AG08395 (cell line): ENCODE measurements at places on chromosomes 4 and X.

- no peak for DNase-seq
Measured at GRCh38 chrX:25079020-25079419, 63.3 kb upstream of the ARX start.

DNA sequence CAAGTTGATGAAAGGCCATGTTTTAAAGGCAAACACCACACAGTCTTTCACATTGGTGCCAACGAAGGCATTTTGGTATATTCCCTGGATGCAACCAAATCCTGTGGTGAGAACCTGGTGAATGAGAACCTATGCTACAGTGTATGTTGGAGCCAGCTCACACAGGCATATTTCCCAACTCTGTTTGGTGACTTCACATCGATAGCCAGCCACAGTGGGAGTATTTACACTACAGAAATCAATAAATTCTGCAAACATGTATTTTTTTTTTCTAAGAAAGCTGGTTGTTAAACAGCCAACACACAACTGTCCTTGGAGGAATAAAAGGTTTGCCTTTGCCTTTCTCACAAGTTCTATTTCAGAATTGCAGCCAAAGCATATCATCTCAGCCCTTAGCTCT lies 691.0 kb downstream of the GRID2 start:
- no peak for DNase-seq

DNA sequence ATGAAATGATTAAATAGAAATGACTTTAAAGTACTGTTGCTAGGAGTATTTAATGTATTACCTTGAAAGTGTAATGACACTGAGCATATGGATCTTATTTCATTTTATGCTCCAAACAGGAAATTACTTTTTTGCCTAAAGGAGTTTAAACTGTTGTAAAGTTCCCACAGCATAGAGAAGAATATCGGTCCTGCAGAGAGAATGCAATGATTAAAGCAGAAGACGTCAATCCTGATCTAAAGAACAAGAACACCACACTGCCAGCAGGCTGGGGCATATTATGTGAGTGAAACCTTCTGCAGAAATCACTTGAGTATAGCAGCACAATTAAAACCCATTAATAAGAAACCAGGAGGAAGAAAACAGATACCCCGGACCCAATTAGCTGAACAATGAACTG lies 72.8 kb upstream of the CAMK2D start:
- no peak for DNase-seq

DNA sequence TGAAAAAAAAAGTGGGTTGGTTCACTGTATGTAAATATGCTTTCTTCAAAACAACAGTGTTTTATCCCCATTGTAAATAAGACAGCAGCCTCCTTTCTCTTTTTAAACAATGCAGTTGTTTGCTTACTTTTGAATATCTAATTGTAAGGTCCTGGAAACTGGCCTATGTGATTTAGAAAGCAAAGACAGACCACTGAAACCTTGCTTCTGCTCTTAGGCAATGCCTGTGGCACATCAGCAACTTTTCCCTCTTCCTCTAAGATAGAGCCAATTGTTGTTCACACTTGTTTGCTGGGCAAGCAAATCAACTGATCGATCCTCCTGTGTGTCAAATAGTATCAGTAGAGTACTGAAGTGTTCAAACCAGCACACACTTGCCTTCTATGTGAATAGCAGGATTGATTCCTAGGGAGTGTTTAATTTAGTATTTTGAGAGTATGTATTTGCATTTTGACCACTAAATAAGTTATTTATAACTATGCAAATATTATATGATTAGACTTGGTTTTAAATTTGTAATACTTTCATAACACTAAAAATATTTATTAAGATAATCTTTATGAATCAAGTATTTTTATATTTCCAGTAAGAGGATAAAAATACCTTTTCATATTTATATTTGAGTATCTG lies 55.4 kb upstream of the GRPR start:
- no peak for DNase-seq

DNA sequence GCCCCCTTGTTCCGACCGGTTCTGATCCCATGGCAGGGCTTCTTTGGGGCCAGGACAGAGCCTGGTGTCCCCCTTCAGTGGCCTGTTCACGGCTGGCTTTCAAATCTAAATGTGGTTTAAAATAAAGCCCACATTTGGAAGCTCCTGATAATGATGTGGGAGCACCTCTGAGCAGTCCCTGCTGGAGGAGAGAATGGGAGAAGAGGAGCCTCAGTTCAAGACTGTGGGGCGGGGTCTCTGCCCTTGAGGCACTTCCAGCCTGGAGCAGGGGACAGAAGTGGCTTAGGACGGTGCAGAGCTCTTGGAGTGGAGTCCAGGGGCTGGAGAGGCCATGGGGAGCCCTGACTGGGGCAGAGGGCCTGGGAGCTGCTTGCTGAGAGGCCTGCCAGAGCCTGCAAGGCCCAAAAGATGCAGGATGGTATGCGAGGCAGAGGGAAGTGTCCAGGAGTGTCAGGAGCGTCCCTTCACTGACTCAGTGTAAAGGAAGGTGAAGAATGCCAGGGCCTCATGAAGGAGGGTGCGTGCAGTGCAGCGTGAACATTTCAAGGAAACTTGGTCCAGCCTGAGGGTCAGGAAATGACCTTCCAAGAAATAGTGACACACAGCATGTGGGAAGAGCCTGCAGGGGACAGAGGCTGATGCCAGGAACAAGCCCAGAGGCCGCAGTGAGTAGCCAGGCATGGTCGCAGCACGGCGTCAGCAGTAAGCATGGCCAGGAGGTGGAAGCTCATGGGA lies 21.1 kb upstream of the TADA2B start:
- DNase-seq: peak; percentile 93

- no peak for DNase-seq
Measured at GRCh38 chrX:40550066-40550465, 30.7 kb upstream of the ATP6AP2 start.
